ENCODE measurements at places on chromosomes 16 and 17.

- no peak for DNase-seq
Observed at GRCh38 chr17:62059414-62059813, 5.7 kb downstream of the MED13 start.

GRCh38 chr16:65118871-65119270, 3.0 kb downstream of the CDH11 start:
- DNase-seq, result no peak

DNA sequence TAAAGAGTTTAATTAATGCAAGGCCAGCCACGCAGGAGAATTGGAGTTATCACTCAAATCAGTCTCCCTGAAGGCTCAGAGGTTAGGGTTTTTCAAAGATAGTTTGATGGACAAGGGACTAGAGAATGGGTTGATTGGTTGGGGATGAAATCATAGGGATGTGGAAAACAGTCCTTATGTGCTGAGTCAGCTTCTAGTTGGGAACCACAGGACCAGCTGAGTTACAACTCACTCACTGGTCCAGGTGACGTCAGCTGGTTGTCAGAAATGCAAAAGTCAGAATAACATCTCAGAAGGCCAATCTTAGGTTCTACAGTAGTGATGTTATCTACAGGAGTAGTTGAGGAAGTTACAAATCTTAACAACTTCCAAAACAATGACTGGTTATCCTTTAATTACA, 47.6 kb downstream of the CPD start:
- no peak for DNase-seq

- no peak for DNase-seq
Observed at GRCh38 chr16:71883168-71883848, 674 bp downstream of the ZNF821 start.

GRCh38 chr17:56290802-56291118, 137.5 kb downstream of the ANKFN1 start:
- DNase-seq, result no peak

DNA sequence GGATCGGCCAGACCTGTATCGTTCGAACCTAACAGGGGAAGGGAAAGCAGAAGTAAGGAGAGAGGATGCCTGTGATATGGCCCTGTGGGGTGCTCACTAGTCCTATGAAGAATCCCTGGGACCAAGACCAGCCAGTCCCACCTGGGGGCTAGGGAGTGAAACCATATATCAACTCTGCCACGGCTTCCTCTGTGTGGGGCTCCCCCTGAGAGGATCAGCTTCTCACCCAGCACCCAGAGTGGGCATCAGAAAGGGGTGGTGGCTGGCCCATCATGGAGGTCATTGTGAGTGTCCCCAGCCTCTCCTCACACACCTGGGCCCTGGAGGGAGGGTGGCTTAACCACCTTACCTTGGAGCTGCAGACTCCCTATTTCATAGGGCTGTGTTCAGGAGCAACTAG, 30.1 kb upstream of the SREBF1 start:
- DNase-seq, result no peak

DNA sequence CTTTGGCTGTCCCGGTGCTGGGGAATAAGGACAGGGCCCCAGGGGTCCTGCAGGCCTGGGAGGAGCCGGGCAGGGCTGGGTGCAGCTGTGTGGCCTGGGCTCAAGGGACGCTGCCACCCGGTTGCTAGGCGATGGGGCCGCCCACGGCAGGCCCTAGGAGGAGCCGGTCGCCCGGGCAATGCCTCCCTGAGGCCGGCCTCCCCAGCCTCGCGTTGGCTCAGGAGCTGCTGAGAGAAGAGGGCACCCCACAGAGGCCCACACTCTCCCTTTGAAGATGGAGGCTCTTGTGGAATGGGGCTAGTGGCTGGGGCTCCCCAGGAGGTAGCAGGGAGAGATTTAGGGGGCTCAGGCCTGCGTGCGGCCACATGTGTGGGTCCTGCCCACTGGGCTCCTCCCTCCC, at the start of gene CIBAR2:
Gene CIBAR2 (minus strand): TSS at position 109 of the 400 bp plus-strand sequence. CDS start 120 bp downstream, outside the sequence.
- DNase-seq, result no peak

DNA sequence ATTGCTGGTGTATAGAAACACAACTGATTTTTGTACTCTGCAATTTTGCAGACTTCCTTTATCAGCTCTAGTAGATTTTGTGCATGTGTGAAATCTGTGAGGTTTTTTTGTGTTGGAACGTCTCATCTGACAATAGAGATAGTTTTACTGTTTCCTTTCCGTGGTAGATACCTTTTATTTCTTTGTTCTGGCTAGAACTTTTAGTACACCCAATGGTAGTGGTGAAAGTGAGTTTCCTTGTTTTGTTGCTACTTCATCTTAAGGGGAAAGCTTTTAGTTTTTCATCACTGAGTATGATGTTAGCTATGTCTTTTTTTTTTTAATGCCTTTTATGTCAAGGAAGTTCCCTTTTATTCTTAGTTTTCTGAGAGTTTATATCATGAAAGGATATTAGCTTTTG, 118.1 kb downstream of the OR1D5 start:
- no peak for DNase-seq

DNA sequence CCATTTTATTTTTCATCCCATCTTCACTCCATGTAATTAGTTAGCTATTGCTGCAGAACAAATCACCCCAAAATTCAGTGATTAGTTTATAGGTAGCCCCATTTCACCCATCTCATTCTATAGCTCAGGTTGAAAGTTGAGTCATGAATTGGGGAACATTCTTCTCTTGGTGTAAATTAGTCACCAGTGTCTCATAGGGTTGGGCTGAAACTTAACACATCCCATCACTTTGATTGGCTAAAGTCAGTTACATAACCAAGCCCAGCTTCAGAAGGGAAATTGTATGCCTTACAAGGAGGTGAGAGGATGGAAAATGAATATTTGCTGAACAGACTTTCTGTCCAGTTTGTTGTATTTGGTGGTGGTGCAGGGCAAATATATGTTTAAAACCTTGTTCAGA, 477.5 kb downstream of the WWOX start:
- no peak for DNase-seq

Measured in stimulated activated CD8-positive, alpha-beta memory T cell treated with anti-CD3 and anti-CD28 coated beads, Interleukin-7, amount 100 ng/mL, for 4 hours (primary cell).